Epithelial cell of umbilical artery (primary cell): ENCODE measurements at places on chromosomes 5 and 9. TPM values are rescaled to one million over a fixed set of nuclear protein-coding genes. Genes with fewer than 3 reads are reported as not detected.

GOLM1 gene
- total RNA-seq, result 75.7 and 153 TPM in 2 replicates

FOXD4 gene
- total RNA-seq, result not detected in 2 replicates

ADAMTSL2 gene
- total RNA-seq, result under 0.01 TPM in 1 of 2 replicates, not detected in the other

BTF3 gene
- total RNA-seq, result 254 and 281 TPM in 2 replicates

SLC45A2 gene
- total RNA-seq, result not detected in 2 replicates

COL15A1 gene
- under 0.01 and 0.30 TPM in 2 replicates for total RNA-seq
